CD4-positive, alpha-beta T cell treated with Interleukin-15 for 1 hour (primary cell): ENCODE measurements at places on chromosomes 3 and 15.

- no peak for DNase-seq
Measured at GRCh38 chr3:44206261-44206660, 35.4 kb upstream of the TOPAZ1 start.

DNA sequence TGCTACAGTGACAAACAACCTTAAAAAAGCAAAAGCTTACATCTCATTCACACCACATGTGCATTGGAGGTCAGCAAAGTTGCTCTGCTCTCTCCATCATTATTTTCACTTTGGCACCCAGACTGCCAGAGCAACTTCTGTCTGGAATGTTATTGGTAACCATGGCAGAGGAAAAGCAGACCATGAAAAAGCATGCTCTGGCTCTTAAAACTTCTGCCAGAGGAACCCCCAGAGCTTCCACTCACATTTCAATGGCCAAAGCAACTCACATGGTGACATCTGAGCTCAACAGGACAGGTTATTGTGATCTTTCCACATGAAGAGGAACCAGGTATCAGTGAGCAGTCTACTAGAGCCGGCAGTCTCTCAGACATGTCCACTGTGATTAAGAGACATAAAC is 21.9 kb upstream of the FRMD5 start:
- no peak for DNase-seq

- no peak for DNase-seq
Measured at GRCh38 chr3:121362035-121362734, 183.6 kb downstream of the POLQ start.

GRCh38 chr3:149790268-149790667 is 2.1 kb downstream of the ANKUB1 start:
- no peak for DNase-seq

DNA sequence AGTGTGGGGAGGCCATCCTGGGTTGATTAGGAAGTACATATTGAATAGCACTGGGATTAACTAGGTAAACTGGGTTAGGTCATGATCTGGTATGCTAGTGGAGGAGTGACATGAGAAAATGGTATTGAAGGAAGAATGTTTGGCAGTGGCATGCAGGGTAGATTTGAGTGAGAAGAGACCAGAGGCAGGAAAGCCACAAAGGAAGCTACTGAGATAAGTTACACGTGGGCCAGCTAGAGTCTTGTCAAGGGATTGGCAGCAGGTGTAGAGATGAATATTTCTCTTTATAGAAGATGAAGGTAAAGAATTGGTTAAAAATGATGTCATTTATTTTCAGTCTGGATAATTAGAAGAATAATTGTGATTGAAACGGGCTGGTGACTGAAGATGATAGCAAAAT is 91.0 kb upstream of the TPRG1 start:
- no peak for DNase-seq

GRCh38 chr3:18883571-18883970 is 264.7 kb upstream of the KCNH8 start:
- DNase-seq, result no peak

DNA sequence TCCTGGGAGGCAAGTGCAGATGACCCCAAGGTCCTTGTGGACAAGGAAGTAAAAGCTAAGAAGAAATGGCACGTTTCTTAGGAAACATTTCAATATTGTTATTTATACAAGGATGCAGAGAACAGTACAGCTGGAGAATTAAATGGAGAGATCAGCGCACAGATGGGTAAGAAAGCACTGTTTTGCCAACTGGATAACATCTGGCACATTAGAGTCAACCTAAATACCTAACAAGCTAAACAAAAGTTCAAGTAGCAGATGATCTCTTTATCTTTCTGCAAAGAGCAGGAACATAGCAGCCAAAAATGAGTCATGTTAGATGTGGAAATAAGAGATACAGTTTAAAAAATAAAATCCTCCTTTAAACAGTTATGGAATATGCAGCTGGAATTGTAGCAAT is 15.7 kb upstream of the DPPA4 start:
- no peak for DNase-seq

DNA sequence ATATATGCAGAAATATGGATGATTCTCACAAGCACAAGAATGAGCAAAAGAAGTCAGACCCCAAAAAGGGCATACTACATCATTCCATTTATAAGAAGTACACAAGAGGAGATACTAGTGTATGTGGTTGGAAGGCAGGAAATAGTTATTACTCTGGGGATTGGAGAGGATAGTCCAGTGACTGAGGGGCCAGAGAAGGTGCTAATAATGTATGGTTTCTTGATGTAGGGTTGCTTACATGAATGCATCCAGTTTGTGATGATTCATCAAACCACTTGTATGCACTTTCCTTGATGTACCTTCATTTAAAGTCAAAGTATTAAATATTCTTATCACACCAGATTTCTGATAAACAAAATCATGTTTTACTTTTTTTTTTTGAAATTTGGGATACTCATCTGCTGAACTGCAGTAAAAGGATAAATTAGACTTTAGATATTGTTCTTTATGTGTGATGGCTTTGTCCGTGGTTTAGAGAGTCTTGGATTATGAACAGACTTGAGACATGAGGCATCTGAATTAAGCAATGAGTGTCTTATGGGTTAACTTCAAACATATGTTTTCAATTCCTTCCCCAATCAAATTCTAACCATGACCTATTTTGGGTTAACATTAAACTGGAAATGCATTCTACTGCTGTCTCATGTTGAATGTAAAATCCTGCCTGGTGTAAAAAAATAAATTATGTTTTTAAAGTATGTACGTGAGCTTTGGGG is 171.2 kb downstream of the SEMA6D start:
- DNase-seq, result no peak

DNA sequence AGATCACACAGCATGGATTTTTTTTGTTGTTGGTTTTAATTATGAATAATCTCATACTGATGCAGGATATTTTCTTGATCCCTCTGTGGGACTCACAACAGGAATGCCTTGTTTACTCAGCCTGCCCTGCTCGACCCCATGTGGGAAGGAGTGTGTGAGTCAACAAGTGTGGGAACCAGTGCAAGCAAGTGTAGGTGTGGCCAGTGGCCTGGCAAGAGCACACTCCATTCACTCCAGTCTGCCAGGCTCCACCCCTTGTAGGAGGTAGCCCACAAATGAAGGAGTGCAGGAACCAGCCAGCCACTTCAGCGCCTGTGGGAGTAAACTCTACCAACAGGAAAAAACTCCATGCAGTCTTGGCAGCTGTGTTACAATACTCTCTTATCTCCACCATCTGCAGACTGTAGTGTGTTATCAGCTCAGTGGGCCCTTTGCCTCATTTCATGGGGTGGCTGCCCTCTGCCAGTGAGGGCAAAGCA is 393.6 kb downstream of the OTOL1 start:
- no peak for DNase-seq

- no peak for DNase-seq
Measured at GRCh38 chr3:4006288-4006687, 207.1 kb downstream of the LRRN1 start.

- no peak for DNase-seq
Measured at GRCh38 chr3:158663246-158663645, 9.2 kb downstream of the LXN start.

DNA sequence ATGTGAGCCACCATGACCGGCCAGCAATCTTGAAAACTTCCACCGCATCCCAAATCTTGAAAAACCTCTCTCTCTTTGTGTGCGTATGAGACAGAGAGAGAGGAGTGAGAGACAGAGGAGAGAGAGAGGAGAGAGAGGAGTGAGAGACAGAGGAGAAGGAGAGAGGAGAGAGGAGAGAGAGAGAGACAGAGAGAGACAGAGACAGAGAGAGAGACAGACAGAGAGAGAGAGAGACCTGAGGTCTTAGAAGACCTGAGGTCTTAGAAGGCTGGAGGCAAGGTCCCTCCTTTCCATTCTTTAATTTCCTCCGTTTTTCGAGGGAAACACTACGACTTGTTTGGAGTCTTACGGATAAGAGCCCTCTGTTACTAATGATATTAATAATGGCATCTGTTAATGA is 39.5 kb downstream of the TMEM40 start:
- DNase-seq, result no peak

- no peak for DNase-seq
Measured at GRCh38 chr3:33231756-33232465, 13.3 kb upstream of the SUSD5 start.

DNA sequence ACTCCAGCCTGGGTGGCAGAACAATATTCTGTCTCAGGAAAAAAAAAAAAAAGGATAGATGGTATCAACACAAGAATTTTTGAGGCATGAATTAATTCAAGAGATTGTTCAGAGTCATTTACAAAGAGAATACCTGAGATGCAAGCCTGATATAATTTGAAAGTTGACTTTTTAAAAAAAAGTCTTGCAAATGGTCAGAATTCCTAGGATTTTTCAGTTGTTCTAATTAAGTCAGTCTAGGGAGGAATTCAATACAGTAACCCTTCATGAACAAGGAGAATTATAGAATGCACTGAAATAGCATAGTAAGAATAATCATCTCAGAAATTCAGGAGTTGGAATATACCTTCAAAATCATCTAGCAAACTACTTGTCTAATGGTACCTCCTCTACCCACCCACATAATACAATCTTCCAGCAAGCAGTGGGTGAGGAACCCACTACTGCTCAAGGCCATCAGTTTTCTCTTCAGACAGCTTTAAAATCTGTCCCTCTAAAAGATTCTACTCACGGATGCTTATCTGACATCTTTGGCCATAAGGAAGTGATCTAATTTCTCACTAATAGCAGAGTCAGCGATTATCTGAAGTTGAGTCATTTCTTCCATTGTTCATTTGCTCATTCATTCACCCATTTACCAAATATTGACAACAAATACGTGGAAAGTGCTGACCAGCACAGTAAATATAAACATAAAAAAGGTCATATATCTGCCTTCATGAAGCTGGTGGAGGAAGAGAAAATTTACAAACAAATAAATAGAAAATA is 159.6 kb downstream of the GREM1 start:
- no peak for DNase-seq

DNA sequence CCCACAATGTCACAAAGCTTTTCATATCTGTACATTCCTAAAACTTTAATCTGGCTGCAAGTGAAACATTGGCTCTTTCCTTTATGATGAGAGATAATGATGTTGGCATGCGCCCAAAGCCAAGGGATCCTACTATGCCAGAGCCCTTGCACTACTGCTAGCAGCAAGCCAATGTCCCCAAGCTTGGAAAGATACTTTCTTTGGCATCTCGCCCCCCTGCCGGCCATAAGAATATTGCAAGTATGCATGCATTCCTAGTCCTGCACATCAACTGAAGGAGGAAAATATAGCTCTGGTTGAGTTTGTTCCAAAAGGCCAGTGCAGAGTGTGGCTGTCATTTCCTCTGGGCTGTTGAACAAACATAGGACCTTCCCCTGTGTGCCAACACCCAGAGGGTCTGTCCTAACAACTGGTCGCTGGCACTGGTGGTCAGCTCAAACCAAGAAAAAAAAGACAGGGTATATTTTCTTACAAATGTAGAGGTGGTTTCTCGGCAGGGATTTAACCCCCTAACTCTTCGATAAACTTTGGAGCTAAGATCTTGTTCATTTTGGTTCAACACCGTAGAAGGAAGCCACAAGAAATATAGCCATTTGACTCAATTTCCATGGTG is 120.9 kb upstream of the ZBED2 start:
- DNase-seq, result no peak

- DNase-seq, result no peak
Measured at GRCh38 chr3:191253089-191253799, 54.2 kb downstream of the OSTN start.

GRCh38 chr15:74202452-74203401 is at the start of gene STRA6:
Gene STRA6, minus strand, starts transcription at chr15:74202787. Its CDS starts 520 bp downstream, at chr15:74202267.
- DNase-seq, result no peak

GRCh38 chr15:66720206-66721010 is 18.4 kb downstream of the SMAD6 start:
- no peak for DNase-seq

DNA sequence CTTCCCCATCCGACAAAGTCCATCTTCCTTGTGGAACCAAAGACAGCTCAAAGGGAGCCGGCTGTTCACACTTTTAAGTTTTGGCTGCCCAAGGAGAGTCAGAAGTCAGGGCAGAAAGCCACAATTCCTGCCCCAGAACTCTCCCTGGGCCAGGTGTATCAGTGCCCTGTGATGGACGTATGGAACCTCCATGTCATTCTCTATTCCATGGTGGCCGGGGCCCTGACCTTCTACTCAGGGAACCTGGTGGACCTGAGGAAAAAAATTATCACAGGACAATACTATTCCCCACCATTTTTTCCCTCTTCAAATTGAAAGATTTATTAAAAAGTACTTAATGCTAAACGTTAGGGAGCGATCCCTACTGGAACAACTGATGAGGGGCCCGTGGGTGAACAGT is 66.6 kb downstream of the HMCES start:
- no peak for DNase-seq

DNA sequence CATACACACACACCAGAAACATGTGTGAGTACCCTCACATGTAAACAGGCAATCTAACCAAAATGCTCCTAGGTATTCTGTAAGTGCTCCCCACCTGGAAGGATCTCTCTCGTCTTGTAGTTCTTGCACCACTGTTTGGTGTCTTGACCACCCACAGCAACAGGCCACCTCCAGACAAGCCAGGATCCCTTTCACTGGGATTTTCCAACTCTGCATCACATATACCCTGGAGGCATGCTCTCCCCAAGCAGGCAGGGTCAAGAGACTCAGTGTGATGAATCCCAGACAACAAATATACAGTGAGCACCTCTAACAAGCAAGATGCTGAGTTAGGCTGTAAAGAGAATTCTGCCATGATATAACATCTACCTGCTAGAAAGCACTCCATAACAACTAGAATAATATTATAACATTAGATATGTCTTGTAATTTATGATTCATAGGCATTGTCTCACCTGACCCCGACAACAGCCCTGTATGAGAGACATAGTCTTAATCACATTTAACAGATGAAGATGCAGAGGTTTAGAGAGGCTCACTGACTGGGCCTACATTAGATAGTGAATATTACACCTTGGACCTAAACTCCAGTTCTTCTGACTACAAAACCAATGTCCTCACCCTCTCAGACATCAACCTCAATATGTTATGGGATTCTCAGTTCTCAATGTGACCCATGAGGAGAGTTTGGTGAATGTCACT is 76.5 kb upstream of the BCL6 start:
- DNase-seq, result no peak

DNA sequence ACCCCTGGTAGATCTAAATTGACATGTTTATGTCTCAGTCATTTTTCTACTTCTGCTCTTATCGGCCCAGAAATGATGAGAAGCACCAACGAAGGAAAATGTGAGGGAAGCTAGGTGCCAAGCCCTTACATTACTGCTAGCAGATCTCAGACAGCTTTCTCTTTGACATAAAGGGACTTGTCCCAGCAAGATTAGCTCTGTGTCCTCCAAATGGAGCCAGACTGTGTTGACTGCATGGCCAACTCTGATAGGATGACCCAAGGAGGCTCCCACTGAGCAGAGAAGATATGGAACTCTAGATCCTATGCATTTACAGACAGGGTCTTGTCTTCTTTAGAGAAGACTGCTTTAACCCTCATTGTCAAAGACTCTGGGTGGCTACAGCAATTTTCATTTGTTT is 2.8 kb upstream of the MCTP2 start:
- DNase-seq, result no peak

GRCh38 chr3:120081719-120082118 is 12.5 kb downstream of the GSK3B start:
- DNase-seq, result no peak

- DNase-seq, result no peak
Measured at GRCh38 chr3:150264561-150265279, 143.4 kb upstream of the TSC22D2 start.
